Activated CD8-positive, alpha-beta memory T cell treated with anti-CD3 and anti-CD28 coated beads for 24 hours (primary cell): ENCODE measurements at places on chromosomes 13 and 19.

DNA sequence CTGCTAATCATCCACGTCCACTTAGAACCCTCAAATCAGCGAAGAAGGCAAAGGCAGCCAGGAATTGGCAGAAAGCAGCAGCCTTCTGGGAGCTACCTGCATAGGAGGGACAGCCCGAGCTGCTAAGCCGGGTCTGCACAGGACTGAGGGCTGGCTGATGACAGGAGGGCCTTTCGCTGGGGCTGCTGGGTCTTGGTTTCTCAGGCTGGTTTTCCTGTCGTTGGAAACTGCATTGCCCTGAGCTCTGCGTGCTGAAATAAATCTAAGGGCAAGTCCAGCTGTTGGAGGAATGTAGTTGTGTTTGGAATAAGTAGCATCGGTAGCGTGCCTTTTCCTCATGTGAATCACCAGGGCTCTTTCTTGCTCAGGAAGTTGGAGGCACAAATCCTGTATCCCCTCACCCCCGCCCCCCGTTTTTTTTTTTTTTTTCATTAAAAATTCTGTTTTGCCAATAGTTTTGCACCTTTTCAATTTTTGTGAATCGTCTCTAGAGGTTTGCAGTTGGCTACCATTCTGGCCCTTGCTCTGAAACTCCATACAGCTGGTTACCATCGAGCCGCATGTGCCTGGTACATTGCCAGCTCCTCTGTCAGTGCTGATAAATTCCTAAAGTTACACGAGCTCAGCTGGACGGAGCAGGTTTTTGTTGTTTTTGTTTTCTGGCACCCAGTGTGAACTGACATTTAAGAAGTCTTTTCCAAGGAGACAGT is 193.9 kb upstream of the RNF113B start:
- no peak for DNase-seq

DNA sequence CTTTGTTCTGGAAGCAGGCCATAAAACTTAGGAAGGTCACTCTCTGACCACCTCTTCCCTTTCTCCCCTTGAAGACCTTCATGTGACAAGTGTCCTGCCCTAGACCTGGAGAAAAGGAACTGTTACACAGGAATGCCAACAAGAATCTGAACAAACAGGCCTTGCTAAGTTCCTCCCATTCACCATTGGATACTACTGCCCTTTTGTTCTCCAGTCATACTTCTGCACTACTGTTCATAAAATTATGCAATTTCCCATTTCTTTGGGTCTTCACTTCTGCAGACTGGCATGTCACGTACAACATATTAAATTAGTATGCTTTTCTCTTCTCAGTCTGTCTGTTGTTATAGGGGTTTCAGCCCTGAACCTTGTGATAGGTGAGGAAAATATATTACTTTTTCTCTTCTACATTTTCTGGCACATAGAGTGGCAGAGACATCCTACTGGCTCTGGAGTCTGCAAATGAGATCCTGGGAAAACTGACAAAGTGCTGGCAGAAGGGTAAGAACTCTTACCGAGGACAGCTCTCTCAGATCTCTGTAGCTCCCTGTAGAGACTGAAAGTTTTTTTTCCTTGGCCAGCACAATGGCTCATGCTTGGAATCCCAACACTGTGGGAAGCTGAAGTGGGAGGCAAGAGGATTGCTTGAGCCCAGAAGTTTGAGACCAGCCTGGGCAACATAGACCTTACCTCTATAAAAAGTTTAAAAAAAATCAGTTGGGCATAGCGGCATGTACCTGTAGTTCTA is 87.6 kb upstream of the SPRY2 start:
- DNase-seq: no peak

DNA sequence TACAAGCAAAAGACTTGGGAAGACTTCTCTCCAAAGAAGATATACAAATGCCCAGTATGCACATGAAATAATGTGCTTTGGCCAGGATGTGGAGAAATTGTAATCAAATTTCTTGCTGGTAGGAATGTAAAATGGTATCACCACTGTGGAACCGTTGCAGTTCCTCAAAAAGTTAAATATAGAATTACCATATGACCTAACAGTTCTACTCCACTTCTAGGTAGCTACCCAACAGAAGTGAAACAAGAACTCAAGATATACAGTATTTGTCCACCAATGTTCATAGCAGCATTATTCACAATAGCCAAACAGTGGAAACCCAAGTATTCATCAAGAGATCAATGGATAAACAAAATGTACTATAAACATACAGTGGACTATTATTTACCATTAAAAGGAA is 95.0 kb upstream of the KLF5 start:
- no peak for DNase-seq

- no peak for DNase-seq
These were observed 71.4 kb downstream of the SLC15A1 start for GRCh38 chr13:98681049-98681448.

DNA sequence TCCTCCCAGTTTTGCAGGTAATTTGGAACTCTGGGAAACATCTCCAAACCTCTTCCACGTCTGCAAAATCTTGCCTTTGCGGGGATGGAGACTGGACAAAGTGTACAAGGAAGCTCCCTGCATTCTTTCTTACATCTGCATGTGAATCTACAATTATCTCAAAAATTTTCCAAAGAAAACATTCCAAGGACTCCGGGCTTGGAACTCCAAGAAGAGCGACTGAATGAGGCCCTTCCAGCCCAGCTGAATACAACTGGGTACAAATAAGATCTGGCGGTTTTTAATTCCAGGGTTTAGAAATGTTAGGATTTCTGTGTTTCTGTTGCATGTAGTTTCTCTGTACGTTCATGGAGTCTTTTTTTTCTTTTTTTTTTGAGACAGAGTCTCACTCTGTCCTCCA is 28.5 kb downstream of the EXOC3L2 start:
- no peak for DNase-seq

DNA sequence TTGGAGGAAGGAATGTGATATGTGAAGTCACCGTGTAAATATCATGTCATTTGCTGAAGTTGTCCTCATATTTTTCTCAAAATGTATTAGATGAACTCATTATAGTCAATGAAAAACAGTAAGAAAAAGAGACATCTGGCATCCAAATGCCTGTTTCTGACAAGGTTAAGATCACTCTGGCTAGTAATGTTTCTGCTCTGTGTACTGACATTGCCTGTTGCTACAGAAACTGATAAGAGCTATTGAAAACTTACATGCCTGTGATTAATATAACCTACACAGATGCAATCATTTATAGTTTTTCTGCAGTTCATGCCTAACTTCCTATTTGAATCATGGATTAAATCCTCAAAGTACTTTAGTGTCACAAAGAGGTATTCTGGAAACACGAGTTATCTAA is 249.8 kb downstream of the NBEA start:
- DNase-seq: no peak

GRCh38 chr19:46697204-46697960 is 19.5 kb downstream of the PRKD2 start:
- no peak for DNase-seq

GRCh38 chr19:12953799-12954611 is 3.0 kb downstream of the GADD45GIP1 start:
- no peak for DNase-seq
